ENCODE measurements at places on chromosomes 3 and 15.

DNA sequence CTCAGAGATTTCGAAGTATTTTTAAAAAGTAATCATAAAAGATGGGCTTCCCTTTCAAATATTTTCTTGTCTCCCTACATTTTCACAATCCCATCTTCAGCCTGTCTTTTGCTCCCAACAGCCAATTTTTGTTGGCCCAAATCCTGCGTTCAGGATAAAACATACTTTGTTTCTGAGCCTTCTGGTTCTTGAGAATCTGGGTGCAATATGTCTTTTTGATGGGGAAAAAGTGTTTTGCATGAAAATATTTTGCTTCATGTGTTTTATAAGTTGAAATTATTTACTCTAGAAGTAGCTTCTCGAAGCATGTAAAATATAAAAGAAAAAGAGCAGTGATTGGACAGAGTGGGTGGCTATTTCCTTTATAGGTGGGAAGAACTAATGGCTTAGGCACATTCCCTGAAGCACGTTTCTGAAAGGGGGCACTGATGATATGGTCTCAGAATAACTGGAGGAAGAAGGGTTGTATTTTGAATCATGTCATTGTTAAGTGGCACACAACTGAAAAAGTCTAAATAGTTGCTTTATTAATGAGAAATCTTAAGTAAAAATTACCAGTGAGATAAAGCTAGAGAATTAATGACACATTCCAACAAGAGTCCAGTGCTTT is 3.9 kb downstream of the UNC13C start:
- DNase-seq, result no peak

DNA sequence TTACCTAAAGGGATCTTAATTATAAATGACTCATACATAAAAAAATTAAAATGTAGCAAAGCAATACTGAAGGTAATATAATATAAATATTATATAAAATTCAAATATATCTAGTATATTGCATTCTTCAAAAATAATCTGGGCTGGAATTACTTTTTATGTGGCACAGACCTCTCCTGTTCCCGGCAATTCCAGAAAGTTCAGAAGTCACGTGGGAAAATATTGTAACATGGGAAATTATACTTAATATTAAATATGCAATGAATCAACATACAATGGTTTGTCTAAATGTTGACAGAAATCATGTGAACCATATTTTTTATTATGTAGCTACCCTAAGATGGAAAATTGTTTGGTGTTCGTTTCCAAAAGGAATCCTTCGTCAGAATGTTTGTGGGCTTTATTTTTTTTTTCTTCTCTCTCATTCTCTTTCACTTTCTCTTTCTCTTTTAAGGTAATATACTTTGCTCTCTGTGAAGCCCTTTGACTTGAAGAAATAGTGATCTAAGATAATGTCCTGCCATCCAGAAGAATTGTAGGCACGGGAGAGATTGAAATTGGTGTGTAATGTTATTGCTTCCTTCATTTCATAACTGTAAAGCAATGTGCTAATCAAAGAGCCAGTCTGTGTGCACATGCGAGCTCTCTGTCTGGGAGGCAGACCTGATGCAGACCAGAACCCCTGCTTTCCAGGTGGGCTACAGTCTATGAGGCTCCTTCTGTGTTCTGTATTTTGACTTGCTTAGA is 559.4 kb downstream of the NR2F2 start:
- DNase-seq, result no peak

DNA sequence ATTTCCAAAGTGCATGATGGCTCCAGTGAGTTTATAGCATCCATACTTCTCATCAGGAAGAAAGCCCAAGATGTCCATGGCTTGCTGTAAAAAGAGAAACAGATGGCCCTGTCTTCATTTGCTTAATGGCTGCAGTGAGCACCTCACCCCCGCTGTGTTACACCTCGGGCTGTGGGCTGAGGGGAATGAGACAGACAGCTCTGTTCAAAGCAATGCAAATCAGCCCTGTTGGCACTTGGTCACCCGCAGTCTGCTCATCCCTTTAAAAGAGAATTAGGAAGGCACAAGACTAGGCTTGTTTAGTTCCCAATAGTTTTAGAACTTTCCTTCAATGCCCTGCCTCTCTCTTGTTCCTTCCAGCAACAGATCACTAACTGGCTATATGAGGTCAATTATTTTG is 25.2 kb downstream of the MYH15 start:
- DNase-seq, result no peak

DNA sequence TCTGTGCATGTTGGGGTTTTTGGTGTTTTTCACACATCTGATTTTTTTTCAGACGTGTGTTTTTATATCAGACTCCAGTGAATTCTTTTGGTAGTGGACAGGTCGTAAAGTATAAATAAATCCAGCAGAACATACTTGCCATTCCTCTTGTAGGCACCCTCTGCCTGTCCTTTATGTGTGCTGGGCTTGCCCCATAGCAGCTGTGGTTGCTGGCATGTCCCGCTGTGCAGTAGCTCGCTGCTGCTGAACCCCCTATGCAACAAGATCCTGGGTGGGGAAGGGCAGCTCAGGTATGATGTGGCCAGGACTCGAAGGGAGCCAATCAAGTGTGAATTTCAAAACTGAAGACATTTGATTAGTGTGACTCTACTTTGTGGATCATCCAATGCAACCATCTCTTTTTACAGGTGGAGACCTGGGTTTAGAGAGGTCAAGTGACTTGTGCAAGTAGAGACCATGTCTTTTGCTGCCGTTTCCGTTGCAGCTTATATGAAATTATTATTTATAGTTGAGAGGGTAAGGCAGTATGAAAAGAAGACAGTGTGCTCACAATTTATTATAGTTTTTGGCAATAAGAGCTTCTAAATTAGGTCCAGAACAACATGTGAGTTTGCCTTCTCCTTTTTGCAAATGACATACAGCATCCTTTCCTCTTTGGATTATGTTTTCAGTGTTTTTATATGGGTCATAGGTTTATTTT is 350.8 kb upstream of the C2CD4B start:
- no peak for DNase-seq

- DNase-seq, result no peak
Measured at GRCh38 chr3:187504435-187504834, 136.2 kb downstream of the RTP4 start.

GRCh38 chr3:2684046-2684445 is 426.1 kb downstream of the IL5RA start:
- no peak for DNase-seq

- DNase-seq, result no peak
Measured at GRCh38 chr3:98886525-98886924, 15.0 kb downstream of the DCBLD2 start.

- no peak for DNase-seq
Measured at GRCh38 chr3:85148036-85148435, 189.2 kb downstream of the CADM2 start.

DNA sequence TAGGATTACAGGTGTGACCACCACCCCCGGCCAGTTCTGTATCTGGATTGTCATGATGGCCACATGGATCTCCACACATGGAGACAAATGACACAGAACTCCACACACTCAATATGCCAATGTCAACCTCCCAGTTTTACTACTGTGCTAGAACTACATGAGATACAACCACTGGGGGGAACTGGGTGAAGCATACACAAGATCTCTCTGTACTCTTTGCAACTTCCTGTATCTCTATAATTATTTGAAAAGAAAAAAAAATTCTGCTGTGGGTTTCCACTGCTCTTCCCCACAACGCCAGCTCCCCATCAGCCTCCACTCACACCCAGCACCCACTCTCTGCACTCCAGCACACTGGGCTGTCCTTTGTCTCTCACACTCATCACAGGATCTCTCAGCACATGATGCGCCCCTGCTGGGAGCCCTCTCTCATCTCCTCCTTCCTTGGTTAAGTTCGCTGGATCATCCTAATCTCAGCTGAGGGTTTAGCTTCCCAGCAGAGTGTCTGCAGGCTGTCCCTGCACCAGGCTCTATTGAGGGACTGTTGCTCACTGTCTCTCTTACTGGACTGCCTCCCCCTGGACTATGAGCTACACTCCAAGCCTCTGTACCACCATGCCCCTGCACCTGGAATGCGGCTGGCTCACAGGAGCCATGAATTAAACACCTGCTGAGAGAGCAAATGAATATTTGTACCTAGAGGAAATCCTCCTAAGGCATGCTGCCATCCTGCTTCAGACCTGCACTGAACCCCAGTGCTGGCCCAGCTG is 10.7 kb upstream of the RAB43 start:
- DNase-seq, result no peak

DNA sequence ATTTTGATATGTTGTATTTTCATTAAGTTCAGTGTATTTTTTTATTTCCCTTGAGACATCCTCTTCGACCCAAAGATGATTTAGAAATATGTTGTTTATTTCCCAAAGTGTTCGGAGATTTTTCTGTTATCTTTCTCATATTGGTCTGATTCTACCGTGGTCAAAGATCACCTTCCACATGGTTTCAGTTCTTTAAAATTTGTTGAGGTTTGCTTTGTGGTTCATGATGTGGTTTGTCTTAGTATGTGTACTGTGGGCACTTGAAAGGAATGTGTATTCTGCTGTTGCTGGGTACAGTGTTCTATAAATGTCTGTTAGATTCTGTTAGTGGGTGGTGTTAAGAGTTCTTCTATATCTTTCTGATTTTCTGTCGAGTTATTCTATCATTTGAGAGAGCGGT is 103.4 kb upstream of the FHIT start:
- no peak for DNase-seq

DNA sequence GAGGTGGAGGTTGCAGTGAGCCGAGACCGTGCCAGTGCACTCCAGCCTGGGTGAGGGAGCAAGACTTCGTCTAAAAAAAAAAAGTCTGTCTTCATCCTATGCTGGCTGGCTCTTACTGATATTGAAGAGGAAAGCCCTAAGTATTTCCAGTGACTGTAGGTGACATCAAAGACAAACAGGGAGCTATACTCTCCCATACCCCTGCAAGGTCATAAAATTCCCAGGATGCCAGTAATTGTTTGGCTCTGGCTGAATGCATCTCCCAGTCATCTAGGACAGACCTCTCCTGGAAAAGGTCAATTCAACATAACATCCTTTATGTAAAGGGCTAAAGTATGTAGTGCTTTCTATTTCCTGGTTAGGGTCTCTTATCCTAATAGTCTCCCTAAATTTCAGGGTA is 8.0 kb downstream of the ZBBX start:
- DNase-seq, result no peak

DNA sequence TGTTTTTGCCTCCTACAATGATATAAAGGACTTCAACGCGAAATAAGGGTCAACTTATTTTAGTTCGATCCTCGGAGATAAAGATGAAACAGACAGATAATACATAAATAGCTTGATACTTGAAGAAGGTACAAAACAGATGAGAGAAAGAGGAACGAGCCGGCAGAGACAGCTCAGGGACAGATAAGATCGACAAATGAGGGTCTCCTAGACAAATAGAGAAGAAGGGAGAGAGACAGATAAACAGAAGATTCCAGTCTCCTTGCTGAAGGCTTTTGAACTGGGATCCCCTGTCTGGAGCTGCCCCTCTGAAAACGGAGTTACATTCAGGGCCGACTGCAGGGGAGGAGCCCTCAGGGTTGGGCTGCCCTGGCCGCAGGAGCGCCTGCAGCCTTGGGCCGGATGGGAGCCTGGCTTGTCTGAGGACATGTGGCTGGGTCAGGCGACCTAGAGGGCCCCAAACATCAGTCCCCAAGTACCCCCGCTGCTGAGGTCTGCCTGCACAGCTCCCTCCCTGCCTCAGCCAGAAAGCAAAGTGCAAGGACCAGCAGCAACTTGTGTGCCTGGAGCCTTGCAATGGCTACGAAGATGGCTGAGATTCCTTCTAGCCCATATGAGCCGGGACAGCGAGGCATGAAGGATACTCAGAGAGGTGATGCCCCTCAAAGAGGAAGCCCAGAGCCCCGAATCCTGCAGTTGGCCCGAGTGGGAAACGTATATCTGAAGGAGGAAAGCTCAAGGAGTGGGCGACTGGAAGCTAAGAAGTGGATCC is 926 bp upstream of the SKOR1 start:
- no peak for DNase-seq
